ENCODE measurements at places on chromosomes 2 and 18.

DNA sequence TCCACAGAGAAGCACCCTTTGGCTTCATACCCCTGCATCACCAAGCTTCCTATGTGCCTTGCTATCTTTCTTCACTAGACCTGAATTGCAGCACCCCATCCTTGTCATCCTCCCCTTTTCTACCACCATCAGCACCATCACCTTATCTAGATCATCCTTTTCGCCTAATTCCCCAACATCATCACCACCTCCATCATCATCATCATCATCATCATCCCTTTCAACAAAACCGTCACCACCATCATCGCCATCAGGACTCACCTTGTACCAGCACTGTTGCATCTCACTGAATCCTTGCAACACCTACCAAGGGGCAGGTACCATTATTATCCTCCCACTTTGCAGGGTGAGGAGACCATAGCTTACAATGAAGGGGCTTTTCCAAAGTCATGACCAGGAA, 10.8 kb upstream of the ECEL1 start:
- DNase-seq = no peak

GRCh38 chr2:154331784-154332183, 366.7 kb upstream of the KCNJ3 start:
- DNase-seq = no peak

DNA sequence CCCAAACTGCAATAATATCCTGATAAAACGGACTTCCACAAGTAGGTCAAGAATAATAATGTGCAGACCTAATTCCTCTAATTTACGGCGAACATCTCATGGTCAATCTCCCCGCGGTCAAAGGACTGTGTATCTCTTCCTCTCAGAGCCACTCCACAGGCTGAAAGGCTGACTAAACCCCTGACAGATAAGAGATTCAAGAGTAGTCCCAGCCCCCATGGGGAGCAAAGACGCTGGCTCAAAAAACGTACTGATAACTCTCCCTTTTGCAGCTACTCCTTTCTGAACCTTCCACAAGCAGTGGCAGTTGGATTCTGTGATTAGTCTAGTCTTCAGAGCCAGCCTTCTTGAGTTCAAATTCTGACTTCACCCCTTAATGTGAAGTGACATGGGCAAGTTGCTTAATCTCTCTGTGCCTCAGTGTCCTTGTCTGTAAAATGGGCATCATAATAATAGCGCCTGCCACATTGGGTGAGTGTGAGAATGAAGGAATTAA, 19.7 kb upstream of the IL18R1 start:
- no peak for DNase-seq

DNA sequence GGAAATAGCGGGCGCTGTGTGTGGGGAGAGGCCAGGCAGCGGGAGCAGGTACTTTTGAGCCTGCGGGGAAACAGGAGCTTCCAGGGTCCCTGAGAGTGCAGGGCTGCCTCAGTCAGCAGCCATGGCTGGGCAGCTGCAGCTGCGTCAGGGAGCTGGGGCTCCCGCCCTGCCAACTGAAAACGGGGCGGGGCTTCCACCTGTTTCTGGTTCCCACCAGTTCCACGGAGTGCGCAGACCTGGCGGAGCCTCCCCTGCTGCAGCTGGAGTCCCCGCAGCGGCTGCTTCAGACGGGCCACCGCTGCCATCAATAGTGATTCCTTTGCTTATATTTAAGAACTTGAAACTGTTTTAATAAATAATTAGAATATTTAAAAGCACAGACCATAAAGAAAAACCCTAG, 30.6 kb upstream of the RPRM start:
- no peak for DNase-seq

- no peak for DNase-seq
Measured at GRCh38 chr2:176293334-176293733, 24.1 kb downstream of the MTX2 start.

GRCh38 chr2:174693344-174693743, 70.9 kb downstream of the CHRNA1 start:
- no peak for DNase-seq

- no peak for DNase-seq
Measured at GRCh38 chr2:24261441-24261840, 86.6 kb downstream of the FAM228A start.

GRCh38 chr18:905948-906415, 1.3 kb downstream of the ADCYAP1 start:
- no peak for DNase-seq

DNA sequence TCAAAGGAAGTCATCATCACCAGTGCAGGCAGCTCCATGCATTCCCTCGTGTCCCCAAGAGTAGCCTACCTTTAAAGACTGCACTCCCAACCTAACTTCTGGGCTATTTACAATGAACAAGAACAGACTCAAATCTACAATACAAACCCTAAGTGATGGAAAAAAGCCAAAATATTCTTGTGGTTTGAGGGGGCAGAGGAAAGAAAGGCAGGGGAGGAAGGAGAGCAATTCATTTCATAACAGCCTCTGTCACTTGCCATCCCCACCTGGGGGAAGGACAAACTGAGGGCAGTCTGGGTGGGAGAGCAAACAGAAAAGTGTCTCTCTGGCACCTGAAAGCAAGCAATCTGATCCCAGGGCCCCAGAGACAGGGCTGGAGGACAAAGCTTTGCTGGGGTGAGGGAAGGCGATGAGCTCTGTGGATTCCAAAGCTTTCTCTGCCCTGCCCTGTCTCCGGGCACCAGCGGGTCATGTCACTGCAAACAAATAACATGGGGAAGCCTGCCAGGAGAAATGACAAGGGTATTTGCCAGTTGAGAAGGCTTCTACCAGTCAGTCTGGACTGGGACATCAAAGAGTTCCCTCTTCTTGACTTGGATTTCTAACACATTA, 528.0 kb upstream of the TNP1 start:
- DNase-seq = no peak

- no peak for DNase-seq
Measured at GRCh38 chr2:63056107-63057050, 5.7 kb downstream of the OTX1 start.

GRCh38 chr2:239381709-239382134, 19.1 kb downstream of the HDAC4 start:
- peak; percentile 66 for DNase-seq

DNA sequence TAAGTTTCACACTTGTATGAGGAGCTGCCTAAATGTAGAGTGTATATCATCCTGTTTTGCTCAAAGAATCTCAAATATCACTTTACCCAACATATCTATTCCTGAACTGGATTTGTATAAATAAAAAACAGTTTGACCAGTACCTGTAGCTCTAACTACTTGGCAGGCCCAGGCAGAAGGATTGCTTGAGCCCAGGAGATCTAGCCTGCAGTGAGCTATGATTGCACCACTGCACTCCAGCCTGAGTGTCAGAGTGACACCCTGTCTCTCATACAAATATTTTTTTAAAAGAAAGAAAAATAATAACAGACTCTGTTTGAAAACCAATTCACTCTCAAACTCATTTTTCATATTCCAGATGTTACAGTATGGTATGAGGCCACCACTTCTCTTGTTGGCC, 7.7 kb upstream of the LIMS2 start:
- no peak for DNase-seq

GRCh38 chr2:10514273-10514672, 66.1 kb upstream of the ODC1 start:
- DNase-seq = no peak

DNA sequence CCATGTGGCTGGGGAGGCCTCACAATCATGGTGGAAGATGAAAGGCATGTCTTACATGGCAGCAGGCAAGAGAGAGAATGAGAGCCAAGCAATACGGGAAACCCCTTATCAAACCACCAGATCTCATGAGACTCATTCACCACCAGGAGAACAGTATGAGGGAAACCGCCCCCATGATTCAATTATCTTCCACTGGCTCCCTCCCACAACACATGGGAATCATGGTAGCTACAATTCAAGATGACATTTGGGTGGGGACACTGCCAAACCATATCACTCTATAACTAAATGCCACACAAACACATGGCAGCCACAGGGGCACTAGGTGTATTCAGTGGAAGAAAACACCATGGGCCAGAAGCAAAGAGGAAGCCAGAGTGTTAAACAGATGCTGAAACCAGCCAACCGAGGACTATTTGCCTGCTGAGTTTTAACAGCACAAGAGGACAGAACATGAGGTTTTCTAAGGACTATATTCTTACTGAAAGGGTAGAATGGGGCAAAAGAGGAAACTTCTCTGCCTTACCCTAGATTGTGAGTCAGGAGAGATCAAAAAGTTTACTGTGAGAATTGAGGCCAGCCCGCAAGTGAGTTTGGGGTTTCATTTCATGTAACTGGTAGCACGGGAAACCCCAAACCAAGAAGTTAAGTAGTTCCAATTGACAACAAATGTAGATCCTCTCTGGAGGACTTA, 49.2 kb downstream of the SIGLEC15 start:
- DNase-seq = peak; percentile 16

DNA sequence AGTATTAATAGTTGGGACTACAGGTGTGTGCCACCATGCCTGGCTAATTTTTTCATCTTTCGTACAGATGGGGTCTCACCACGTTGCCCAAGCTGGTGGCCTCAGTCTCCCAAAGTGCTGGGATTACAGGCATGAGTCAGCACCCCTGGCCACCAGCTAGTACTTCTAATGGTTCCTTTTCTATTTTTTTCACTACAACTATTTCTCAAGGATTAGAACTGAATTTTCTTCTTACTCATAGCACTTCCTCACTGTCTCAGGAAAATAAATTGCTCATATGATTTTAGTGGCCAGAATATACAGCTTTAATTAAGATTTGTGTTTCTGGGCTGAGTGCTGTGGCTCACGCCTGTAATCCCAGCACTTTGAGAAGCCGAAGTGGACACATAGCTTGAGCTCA, 43.2 kb upstream of the SOS1 start:
- no peak for DNase-seq

GRCh38 chr2:12320991-12321641, 395.6 kb upstream of the TRIB2 start:
- DNase-seq = no peak

GRCh38 chr18:5588529-5588928, 44.7 kb upstream of the EPB41L3 start:
- no peak for DNase-seq

DNA sequence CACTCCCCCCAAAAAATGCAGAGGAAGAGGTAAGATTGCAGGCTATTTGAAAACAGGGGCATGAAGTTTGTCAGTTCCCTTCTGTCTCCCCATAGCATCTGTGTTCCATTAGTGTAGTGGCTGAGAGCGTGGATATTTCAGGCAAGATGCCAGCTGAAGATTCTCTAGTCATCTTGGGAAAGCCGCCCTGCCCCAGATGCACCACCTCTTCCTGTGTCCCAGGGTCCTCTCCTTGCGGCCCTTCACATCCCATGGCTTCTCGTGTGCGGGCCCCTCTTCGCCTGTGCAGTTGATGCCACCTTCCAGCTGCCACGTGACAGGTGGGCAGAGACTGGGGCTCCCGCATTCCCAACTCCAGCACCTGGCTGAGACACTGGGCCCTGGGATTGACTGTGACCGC, 16.1 kb downstream of the TMEM127 start:
- no peak for DNase-seq

DNA sequence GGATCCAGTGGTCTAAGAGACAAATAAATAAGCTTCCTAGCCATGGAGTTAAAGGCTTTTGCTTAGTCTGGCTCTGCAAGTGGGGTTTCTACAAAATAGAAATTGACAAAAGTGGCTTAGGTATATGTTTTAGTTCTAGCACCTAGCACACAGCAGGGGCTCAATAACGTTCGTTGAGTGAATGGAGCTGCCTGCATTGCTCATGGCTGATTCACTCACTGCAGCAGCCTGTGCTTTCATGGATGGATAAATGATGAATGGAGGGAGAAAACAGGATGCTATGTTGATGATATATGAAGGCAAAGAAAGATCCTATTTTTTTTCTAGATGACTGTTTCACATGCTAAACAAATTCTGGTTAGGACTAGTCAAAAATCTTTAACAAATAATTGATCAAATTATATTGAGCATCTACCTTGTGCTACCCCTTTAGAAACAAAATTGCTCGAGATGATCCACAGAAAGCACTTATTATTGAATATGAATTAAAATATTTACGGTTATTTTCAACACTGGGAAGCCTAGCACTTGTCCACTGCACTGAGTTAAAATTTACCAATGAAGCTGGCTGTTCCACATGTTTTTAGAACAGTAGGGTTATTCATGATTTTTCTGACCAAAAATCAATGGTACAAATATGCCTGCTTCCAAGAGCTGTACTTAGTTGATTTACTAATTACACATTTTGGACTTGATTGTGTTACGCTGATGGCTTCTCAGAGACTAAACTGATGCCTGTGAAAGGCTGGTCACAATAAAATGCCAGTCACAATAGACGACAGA, 39.6 kb downstream of the HDHD2 start:
- DNase-seq = no peak

DNA sequence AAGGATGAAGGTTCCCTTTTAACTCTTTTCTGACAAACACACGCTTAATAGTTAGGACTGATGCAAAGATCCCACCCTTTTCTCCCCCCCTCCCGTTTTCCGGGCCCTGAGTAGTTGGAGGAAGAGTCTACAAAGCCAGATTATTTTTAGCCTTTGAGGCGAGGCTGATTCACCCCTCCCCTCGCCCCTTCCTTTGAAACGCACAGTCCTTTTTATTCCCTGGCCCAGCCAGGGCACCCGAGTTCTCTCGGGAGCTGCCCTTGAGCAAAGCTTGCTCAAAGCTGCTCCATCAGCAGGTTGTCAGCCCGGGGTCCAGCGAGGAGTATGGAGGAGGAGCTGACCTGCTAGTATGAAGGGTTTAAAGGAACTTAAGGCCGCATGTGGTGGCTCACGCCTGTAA, 47.1 kb upstream of the SPRED2 start:
- no peak for DNase-seq

- no peak for DNase-seq
Measured at GRCh38 chr2:45432406-45432805, 178.7 kb downstream of the SRBD1 start.

DNA sequence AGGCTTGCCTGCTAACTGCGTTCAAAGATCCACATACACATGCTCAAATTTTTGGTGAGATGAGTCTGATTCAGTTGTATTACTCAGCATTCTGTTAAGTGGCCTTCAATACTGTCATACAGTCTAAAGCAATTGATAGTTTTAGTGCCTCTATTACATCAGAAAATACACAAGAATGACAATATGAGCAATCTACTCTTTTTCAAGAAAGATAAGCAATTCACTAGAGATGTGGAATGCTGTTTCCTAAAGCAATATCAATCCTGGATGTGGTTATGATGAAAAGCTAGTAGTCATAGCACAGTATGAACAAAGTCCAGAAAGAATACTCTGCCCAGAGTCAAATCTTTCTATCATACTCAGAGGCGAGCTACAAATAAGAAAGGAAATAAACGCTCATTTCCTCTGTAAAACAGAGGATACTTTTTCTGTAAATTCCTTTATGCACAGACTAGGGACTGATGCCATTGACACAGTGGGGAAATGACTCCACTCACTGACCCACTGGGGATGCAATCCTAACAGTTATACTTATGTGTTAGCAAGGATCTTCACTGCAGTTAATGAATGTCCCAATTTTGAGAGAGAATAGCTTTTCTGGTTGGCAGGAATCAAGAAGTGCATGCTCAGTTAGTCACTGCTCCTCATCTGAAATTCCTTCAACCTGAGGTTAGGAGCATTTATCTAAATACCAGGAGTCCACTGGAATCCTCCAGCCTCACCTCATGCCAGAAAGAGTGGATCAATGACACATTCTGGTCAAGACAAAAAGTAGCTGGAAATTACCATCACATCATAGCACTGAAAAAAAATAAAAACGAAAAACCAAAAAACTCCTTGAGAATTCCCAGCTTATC, 83.3 kb downstream of the PDE11A start:
- DNase-seq = no peak
